ENCODE measurements at places on chromosomes 3 and 15.

- DNase-seq: no peak
Observed at GRCh38 chr3:183464480-183464879, 36.1 kb upstream of the MCF2L2 start.

- DNase-seq: no peak
Observed at GRCh38 chr3:160135851-160136250, 89.4 kb upstream of the C3orf80 start.

GRCh38 chr15:31271224-31271635 lies 55.4 kb upstream of the KLF13 start:
- DNase-seq: no peak

DNA sequence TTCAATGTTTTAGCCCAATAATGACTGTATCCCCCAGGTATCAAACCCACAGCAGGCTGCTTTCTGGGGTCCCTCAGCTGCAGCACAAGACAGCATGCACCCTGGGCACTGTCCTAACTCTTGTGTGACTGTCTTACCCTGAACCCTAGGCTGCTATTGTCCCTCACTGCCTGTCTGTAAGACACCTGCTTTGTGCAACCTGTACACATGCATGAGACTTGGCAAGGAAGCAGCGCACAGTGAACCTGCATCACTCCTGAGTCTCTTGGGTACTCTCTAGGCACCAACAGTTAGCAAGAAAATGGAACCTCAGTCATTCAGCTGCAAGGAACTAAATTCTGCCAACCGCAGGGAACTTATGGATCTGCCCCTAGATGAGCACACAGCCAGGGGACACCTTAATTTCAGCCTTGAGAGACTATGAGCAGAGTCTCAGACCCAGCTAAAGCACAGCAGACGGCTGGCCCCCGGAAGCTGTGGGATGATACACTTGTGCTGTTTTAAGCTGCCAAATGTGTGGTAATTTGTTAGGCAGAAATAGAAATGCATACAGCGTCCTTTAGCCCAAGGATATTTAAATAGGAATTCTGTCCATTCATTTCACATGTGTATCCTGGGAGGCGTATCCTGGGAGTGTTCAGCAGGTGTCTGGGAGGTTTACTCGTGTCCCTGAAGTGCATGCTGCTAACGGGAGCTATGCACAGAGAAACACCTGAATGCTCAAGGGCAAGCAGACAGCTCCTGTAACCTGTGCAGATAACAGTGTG lies 223.8 kb downstream of the KLF13 start:
- DNase-seq: no peak

DNA sequence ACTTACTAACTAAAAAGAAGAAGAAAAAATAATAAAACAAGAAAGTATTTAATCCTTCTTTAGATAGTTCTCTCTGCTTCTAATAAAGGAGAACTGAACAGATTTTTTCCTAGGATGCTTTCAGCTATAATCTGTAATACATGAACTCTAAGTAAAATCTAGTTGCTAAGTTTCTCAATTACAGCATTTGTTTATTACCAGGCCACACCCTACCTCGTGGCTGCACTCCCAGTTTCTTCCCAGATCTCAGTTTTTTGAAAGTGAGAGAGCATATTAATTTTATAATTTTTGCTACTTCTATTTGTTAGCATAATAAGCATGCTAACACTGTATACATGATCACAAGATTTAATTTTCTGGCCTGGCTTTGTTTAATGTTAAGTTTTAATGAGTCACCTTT lies 258.3 kb downstream of the IL5RA start:
- no peak for DNase-seq
